ENCODE measurements at places on chromosomes 3 and 15.

- no peak for DNase-seq
These were observed 65.1 kb upstream of the EPHA3 start for GRCh38 chr3:89042236-89042835.

GRCh38 chr3:31251083-31251482 is 281.6 kb upstream of the STT3B start:
- DNase-seq: no peak

- DNase-seq: peak; percentile 29
These were observed 219.3 kb upstream of the NR2E3 start for GRCh38 chr15:71591057-71591456.

GRCh38 chr15:71529361-71529760 is 281.0 kb upstream of the NR2E3 start:
- no peak for DNase-seq

- no peak for DNase-seq
These were observed 125.7 kb upstream of the ZBED2 start for GRCh38 chr3:111720681-111721380.

DNA sequence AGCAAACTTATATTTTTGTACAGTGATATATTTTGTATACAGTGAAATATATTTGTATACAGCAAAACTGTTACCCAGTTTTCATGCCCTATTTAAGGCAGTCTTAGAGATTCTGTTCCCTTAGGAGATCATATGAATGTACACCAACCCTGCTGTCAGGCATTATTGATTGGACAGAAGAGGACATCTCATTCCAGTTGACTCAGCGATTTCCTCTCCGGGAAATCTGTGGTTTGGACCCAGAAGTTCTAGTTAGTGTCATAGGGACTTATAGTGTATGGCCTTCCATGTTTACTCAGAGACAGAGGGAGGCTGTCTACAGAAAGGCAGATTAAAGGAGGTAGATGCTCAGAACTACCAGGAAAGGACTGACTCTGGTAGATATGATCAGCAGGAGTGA is 318.8 kb upstream of the KCNMB2 start:
- DNase-seq: no peak

DNA sequence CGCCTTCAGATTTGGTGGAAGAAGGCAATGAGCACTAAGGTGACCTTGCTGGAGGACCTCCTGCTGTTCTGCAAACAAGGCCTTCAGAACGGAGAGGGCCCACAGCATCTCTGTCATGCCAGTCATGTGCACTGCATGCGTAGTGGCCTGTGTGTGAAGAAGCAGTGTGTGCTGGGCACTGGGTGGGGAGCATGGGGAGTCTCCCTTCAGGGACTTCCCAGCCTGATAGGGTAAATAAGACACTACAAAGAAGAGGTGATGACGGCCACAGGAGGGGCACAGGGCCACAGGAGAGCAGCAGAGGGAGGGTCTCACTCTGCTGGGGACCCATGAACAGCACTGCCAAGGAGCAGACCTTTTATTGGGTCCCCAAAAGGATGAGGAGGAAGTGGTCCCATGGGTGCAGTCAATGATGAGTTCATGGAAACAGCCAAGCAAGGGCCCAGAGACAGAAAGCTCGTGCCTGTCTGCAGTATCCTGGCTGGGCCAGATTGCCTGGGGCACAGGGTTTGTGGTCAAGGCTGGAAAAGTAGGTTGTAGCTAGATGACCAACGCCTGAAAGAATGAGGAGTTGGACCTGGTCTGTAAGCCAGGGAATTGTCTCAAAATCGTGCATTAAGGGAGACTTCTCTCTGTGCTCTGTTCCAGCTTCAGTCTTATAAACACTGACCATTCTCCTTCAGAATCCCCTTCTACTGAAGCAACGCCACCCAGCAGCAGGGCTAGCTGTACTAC is 67.8 kb upstream of the SEC61A1 start:
- no peak for DNase-seq

- no peak for DNase-seq
These were observed 448.6 kb upstream of the CDIN1 start for GRCh38 chr15:36130641-36131310.

DNA sequence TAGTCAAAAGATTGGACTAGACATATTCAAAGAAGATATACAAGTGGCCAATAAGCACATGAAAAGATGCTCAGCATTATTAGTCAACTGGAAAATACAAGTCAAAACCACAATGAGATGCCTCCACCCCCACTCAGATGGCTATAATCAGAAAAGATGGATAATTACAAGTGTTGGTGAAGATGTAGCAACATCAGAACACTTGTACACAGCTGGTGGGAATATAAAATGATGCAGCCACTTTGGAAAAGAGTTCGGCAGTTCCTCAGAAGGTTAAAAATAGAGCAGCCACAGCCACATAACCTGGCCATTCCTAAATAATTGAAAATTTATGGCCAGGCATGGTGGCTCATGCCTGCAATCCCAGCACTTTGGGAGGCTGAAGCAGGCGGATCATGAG is 38.4 kb downstream of the HEG1 start:
- DNase-seq: no peak
